Pancreas (tissue), 10 donors: ENCODE measurements at places on chromosomes 5 and 9. TPM values are rescaled to one million over a fixed set of nuclear protein-coding genes. Genes with fewer than 3 reads are reported as not detected.

Gene FAM78A
- total RNA-seq: 1.1 TPM

Gene ABO
- 7.6 TPM for total RNA-seq

- DNase-seq: no peak
Observed at GRCh38 chr9:73683862-73684591, 532.4 kb downstream of the ANXA1 start.

- no peak for DNase-seq
Observed at GRCh38 chr9:70159630-70160029, 99.1 kb upstream of the SMC5 start.

Gene TMEM252
- not detected for total RNA-seq

Gene NSG2
- total RNA-seq: 0.43 TPM

Gene PCDHA1
- total RNA-seq: 0.03 TPM

GRCh38 chr5:68350176-68350575 is 134.6 kb downstream of the PIK3R1 start:
- DNase-seq: no peak

DNA sequence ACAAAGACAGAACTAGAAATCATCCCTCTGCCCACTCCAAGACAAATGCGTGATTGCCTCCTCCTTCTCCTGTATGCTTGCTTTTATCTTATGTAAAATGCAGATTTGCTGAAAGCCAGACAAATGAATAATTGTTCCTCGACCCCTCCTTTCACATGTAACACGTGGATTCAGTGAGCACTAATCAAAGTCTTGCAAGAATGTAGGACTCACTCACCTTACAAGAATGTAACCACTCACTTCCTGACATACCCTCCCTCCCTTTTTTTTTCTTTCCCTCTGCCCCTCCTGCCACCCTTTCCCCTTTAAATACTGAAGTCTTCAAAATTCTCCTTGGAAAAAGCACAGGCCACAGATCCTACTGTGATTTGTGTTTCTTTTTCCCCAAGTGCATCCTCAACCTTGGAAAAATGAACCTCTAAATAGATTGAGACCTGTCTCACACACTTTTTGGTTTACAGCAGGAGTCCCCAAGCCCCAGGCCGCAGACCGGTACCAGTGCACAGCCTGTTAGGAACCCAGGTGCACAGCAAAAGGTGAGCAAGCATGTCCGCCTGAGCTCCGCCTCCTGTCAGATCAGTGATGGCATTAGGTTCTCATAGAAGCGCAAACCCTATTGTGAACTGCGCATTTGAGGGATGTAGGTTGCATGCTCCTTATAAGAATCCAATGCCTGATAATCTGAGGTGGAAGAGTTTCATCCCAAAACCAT is 29.4 kb upstream of the HSD17B3 start:
- no peak for DNase-seq

Gene CCL28
- 8.8 TPM for total RNA-seq

- no peak for DNase-seq
Observed at GRCh38 chr9:19690128-19690527, 98.7 kb downstream of the SLC24A2 start.

GRCh38 chr9:113148781-113149510 is 1.9 kb upstream of the SLC31A2 start:
- DNase-seq: no peak
